Endodermal cell (in vitro differentiated cells): ENCODE measurements at places on chromosomes 3 and 15. TPM values are rescaled to one million over a fixed set of nuclear protein-coding genes. Genes with fewer than 3 reads are reported as not detected.

The TPRA1 gene
- total RNA-seq = 20.9 to 24.8 TPM (median 22.9 TPM) in 3 replicates

The TUSC7 gene
- total RNA-seq = not detected in 2 replicates

The EPHB3 gene
- total RNA-seq = 27.2 and 32.7 TPM in 2 replicates

The OPA1 gene
- 54.9 to 69.4 TPM (median 68.5 TPM) in 3 replicates for total RNA-seq

The BUB1B gene
- total RNA-seq = 58.6 and 74.0 TPM in 2 replicates

The PDE12 gene
- total RNA-seq = 9.4 to 11.4 TPM (median 10.5 TPM) in 3 replicates

The TMIE gene
- total RNA-seq = 0.52 to 1.4 TPM (median 1.1 TPM) in 3 replicates

The ANO10 gene
- total RNA-seq = 81.6 and 83.8 TPM in 2 replicates

The CPB1 gene
- total RNA-seq = 0.96 TPM in 1 of 3 replicates, not detected in the others

DNA sequence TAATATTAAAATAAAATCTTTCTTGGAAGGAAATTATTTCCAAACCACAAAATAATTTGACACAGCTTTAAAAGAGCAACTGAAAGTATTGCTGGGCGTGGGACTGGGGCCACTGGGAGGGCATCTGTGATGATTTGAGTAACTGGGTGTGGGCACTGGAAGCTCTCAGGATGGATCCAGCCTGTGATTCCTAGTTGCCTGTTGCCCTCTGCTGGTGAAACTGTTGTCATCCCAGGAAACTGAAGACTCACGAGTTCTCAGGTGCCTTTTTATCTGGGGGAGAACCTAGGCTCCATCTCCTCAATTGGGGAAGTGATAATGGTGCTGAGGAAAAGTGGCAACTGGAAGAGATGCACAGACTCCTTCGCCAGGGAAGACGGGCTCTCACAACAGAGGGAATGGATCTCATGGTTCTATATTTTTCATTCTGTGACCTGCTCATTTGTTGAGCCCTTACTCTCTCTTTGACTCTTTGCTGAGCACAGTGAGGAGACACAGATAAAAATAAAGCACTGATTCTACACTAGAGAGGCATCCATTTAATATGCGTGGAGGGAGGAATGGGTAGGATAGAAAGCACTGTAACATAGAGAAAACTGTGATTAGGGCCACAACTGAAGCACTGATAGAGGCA, 61.6 kb downstream of the TPRG1 start:
- peaks cover 5% of the 10 kb centered on the region for H3K4me1 ChIP-seq
- no peaks in the 10 kb centered on the region for H3K27me3 ChIP-seq
- peak; percentile 84 for DNase-seq
- no peaks in the 10 kb centered on the region for H3K36me3 ChIP-seq

DNA sequence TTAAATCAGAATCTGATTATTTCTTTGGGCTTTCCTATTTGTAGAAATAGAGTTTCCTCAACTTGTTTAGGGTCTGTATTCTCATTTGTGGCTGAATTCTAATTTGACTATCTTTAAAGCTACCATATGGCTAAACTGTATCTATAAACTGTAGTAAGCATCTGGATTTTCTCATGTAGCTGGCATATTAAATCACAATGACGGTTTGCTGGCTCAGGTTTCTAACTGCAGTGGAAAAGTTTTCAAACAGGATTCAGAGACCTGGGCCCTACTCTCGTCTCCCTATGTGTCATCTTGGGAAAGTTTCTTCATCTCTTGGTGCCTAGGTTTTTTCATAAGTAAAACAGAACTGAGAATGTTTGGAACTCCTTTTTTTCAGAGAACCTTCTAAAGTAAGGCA, 68.3 kb downstream of the GALK2 start:
- peaks cover 2% of the 10 kb centered on the region for H3K4me1 ChIP-seq
- no peak overlapping the region for H3K27ac ChIP-seq
- H3K4me3 ChIP-seq = no peak overlapping the region
- DNase-seq = no peak

DNA sequence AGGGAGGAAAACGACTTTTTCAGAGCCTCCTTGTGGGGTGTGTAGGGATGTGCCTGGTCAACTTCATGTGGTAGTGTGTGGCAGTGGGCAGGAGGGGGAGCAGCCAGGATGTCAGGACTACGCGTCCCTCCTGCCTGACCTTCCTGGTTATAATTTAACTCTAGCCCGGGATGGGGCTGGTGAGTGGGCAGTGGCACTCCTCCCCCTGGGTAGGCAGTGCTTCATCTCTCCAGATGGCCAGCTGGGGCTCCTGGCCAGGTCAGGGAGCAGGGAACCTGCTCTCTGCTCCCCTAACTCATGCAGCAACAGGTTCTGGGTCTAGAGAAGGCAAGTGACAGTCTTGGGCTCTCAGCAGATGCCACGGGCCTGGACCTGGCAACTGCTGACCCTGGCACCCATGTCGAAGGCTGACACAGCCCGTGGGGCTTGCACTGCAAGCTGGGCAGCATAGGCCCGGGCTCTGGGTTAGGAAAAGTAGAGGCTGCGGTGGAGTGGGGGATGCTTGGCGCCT, 2.6 kb downstream of the ITIH4 start:
- peak; percentile 67 for DNase-seq
- H3K36me3 ChIP-seq = no peaks in the 10 kb centered on the region
- H3K27ac ChIP-seq = no peak overlapping the region
- no peak overlapping the region for H3K4me3 ChIP-seq
- H3K27me3 ChIP-seq = no peaks in the 10 kb centered on the region

- H3K4me1 ChIP-seq = no peaks in the 10 kb centered on the region
- DNase-seq = no peak
- H3K4me3 ChIP-seq = no peak overlapping the region
- H3K27ac ChIP-seq = peak overlapping the region; percentile 37
- H3K27me3 ChIP-seq = no peaks in the 10 kb centered on the region
These were observed 53.7 kb upstream of the GYG1 start for GRCh38 chr3:148937467-148938255.

DNA sequence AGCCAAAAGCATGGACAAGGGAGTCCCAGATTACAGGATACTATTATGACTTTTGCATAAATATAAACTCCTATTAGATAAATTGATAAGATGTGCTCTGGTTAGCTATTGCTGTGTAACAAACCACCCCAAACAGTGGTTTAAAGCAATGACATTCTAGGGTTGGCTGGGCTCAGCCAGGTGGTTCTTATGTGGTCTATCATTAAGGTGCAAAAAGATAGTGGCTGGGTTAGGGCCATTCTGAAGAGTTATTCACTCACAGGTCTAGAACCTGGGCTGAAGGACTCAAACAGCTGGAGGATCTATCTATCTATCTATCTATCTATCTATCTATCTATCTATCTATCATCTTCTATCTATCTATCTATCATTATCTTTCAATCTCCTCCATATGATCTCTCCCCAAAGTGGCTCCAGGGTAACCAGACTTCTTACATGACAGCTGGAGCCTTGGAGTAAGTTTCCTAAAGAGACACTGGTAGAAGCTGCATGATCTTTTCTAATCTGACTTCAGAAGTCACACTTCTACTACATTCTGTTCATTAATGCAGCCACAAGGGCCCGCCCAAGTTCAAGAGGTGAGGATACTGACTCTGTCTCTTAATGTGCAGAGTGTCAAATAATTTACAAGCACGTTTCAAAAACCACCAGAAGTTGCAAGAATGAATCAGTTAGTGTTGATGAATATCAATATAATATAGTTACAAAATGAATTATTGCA, 74.9 kb upstream of the XCR1 start:
- H3K4me1 ChIP-seq = no peaks in the 10 kb centered on the region
- no peaks in the 10 kb centered on the region for H3K27me3 ChIP-seq
- no peak overlapping the region for H3K4me3 ChIP-seq
- H3K27ac ChIP-seq = no peak overlapping the region
- H3K36me3 ChIP-seq = no peaks in the 10 kb centered on the region

- peaks cover 7% of the 10 kb centered on the region for H3K4me1 ChIP-seq
- no peak overlapping the region for H3K27ac ChIP-seq
- no peaks in the 10 kb centered on the region for H3K36me3 ChIP-seq
These were observed 103.1 kb upstream of the TLE3 start for GRCh38 chr15:70200511-70201424.

DNA sequence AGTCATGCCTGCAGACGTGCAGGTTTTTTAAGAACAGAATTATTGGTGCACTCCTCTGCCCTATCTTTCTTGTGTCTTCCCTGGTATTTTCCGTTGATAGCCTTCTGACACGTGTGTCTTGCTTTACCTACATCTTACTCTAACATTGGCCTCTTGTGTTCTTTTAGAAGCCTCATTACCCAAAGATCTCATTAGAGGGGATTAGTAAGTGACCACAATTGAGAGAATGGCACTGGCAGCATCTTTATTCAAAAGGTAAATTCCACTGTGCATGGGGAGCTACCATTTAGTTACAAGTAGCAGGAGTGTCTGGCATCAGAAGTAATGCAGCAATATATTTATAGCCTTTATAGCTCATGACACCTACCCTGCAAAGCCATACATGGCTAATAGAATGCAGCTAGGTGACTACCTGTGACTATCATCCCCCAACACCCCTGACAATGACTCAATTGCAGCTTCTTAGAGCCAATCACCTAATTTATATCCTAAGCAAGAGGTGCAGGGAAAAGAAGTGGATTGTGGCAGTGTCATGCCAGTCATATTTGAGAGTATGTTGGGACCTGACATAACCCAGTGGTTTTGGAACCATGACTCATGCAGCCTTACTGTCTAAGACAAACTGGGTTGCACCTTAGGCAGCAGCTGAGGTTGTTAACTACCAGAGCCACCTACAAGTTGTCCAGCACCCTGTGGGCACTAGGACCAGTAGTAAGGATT, 164.8 kb downstream of the GRM7 start:
- no peaks in the 10 kb centered on the region for H3K36me3 ChIP-seq
- no peak overlapping the region for H3K4me3 ChIP-seq
- H3K27me3 ChIP-seq = no peaks in the 10 kb centered on the region
- H3K4me1 ChIP-seq = no peaks in the 10 kb centered on the region

DNA sequence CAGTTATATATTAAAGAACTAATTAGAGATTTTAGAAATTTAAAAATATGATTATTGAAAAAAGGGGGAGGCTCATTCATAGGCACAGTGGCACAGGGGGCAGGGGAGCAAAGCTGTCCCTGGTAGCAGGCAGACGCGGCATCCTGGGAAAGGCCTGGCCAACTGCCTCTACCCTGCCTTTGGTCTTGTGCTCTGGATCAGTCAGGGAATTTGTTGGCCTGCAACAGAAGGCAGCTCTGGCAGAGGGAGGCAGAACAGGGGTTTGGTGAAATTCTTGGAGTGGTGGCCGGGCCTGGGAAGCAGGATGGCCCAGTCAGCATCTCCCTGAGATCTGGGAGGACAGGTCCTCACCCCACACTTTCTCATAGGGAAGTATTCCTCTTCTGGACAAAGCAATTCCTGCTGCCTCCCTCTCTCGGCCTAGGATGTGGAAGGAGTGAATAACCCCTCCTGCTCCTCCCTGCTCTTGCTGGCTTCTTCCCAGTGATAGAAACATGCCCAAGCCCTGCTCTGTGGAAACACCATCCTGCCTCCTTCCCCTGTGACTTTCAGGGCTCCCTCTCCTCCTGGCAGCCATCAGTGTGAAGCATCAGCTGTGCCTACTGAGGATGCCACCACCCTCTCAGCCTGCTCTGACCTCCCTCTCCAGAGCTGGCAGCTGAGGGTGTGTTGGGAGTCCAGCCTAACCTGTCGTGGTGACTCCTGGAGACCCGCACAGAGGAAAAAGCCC, 26.9 kb downstream of the PRR20G start:
- H3K4me1 ChIP-seq = no peaks in the 10 kb centered on the region
- DNase-seq = no peak
- no peaks in the 10 kb centered on the region for H3K36me3 ChIP-seq
- no peak overlapping the region for H3K27ac ChIP-seq

DNA sequence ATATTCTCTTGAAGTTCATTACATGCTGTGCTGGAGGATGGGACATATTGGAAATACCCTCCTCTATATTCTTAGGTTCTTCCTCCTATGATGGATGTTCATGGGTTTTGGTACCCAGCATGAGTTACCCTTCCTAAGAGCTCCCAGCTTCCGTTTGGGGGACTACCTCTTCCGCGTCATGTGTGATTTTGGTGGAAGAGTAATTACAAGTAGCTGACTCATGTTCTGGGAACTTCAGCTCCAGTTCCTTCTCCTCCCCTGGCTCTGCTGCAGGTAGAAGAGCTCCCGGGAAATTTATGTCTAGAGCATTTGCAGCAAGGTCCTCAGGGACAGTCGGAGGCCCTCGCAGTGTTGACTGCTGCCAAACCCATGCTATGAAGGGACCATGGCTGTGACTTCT, 208.8 kb upstream of the IL12A start:
- no peaks in the 10 kb centered on the region for H3K36me3 ChIP-seq
- H3K4me3 ChIP-seq = no peak overlapping the region
- DNase-seq = no peak

DNA sequence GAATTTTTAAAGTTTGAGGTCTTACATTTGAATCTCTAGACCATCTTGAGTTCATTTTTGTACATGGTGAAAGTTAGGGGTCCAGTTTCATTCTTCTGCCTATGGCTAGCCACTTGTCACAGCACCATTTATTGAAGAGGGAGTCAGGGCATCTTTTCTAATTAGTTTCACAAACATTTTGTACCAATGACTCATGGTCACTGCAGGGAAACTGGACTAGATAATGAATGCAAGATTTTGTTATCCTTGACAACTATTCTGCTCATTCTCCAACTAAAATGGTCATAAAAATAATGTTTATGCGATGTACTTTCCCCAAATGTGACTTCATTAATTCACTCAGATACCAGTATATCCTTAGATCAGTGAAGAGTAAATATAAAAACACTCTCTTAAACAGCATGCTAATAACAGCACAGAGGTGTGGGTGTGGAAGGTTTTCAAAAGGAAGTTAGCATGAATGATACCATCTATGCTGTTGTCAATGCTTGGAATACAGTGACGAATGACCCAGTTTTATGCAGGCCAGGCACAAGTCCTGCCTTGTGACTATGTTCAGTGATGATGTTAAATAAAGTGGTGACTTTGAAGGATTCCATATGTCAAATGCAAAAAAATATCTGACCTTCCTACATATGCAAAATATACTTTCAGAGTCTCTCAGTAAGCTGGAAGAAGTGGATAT, 314.9 kb upstream of the TMCO5A start:
- no peaks in the 10 kb centered on the region for H3K4me1 ChIP-seq
- no peak overlapping the region for H3K4me3 ChIP-seq
- no peaks in the 10 kb centered on the region for H3K36me3 ChIP-seq
- no peak for DNase-seq
